ENCODE measurements at places on chromosomes 1 and 21.

DNA sequence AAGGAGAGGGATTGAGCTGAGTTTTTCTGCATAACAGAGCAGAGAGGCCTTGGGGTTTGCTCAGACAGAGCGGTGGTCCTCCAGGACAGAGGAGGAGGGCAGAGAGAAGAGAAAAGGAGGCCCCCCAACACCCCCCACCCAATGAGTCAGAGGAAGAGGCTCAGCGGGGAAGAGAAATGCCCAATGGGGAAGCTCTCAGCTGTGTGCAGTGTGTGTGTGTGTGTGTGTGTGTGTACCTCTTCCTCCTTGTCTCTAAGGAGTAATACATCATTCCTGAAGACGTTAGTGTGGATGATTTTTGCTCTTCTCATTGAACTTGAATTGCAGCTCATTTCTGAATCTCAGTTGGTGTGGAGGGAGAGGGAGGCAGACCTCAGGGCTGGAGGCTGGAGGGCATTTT, 8.7 kb downstream of the TMPRSS3 start:
- peak; percentile 11 for DNase-seq

DNA sequence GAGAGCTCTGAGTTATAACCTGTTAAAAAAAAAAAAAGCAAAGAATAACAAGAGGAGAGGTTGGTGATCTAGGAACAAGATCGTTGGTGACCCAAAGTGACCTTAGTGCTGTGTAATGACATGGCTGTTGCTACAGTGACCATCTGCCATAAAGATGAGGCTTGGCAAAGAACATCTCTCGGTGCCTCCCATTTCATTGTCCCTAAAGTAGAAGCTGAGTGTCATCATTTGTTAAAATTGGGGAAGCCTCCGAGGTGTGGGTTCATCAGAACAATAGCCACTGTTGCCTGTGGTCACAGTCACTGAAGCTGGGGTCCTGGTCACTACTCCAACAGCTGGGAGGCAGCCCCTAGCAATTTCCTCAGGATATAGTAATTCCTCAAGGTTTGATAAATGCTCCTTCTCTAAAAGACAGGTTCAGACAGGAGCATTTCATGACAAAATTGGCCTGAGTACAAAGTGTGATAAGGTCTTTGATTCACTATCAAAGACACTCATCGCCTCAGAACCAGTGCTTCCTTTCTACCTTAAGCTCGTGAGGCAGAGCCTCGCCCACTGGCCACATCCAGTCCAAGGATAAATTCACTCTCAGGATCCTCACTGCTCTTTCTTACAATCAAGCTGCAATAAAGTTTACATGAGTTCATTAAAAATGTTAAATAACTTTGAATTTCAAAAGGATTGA, 81.9 kb upstream of the RGS2 start:
- no peak for DNase-seq

GRCh38 chr1:156578055-156578454, 1.5 kb upstream of the TTC24 start:
- no peak for DNase-seq

- peak; percentile 15 for DNase-seq
Observed at GRCh38 chr21:41605934-41606285, 98.0 kb upstream of the TMPRSS2 start.

- no peak for DNase-seq
Observed at GRCh38 chr1:111725192-111725591, 14.0 kb downstream of the INKA2 start.

GRCh38 chr1:18166341-18166740, 58.7 kb downstream of the IGSF21 start:
- DNase-seq = no peak

All from left colon (tissue), 2 donors.